ENCODE measurements at places on chromosomes 11 and 22.

DNA sequence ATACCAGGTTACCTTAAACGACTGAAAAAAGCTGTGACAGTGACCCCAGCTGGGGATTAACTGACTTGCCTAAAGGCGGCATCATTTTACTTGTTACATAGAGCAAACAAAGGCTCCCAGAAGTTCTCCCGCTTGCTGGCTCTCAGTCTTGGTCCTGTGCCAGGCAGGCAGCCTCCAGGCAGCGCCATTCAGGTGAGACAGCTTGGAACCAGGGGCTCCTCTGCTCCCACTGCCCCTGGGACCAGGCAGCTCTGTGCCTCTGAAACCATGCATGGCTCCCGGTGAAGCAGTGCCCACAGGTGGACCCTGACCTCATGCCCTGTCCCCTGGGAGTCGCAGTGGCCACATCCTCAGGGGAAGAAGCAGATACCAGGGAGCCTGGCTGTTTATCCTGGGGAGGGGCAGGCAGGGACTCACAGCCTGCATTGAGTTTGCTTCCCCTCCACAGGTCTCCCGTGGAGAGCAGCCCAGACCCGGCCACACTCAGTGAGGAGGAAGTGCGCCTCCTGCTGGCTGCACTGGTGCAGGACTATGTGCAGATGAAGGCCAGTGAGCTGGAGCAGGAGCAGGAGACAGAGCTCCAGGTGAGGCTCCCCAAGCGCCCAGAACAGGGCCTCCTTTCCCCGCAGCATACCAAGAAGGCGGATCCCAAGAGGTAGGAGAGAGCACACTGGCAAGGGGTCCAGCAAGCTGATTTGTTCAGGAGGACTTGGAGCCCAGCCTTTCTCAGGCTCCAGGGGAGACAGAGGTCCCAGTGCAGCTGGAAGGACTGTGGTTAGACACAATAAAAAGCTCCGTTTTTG, 15.6 kb upstream of the CYP2R1 start:
- peak; percentile 78 for DNase-seq

- peak; percentile 88 for DNase-seq
Observed at GRCh38 chr11:65468874-65469333, 29.9 kb upstream of the MALAT1 start.

GRCh38 chr22:39234472-39234787, 10.4 kb downstream of the PDGFB start:
- no peak for DNase-seq

DNA sequence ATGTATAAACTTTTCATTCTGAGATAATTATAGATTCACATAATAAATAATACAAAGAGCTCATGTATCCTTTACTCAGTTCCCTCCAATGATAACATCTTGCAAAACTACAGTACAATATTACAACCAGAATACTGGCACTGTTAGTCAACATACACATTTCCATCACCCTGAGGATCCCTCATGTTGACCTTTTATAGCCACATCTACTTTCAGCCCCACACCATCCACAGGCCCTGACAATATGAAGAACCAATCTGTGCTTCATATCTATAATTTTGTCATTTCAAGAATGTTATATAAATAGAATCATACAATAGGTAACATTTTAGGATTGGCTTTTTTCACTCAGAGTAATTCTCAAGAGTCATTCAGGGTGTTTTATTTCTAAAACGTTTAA, 115.5 kb downstream of the MRTFA start:
- DNase-seq = no peak

- no peak for DNase-seq
Observed at GRCh38 chr11:76083563-76084451, 122.5 kb downstream of the WNT11 start.

GRCh38 chr11:35101223-35101622, 37.7 kb upstream of the CD44 start:
- DNase-seq = no peak

- no peak for DNase-seq
Observed at GRCh38 chr11:45530776-45531175, 134.6 kb downstream of the CHST1 start.

DNA sequence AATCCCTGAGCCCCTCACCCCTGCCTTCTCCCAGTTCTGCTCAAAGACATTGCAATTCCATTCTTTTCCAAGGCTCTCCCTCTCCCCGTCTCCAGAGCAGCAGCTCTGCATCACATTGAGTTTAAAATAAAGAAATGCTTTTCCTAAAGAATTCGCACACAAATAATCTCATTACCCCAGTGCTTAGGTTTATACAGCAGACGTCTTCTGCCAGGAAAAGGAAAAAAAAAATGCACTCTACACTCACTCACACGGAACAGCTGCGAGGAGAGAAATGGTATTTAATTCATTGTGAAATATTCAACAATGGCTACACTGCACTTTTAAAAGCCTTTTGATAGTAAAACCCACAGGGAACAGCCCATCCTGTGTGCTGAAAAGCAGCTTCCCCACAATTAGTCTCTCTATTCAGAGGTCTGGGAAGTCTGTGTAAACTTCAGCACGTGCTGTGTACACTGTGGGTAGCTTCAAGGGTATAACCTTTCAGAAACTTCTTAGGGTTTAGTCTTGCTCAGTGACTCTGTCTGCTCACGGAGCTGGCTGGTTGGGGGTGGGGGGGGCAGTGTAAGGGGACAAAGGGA, 42.8 kb downstream of the ETS1 start:
- DNase-seq = no peak

- DNase-seq = no peak
Observed at GRCh38 chr11:134711588-134711987, 299.5 kb upstream of the B3GAT1 start.

GRCh38 chr11:126334659-126335462, 20.6 kb upstream of the ST3GAL4 start:
- DNase-seq = no peak

DNA sequence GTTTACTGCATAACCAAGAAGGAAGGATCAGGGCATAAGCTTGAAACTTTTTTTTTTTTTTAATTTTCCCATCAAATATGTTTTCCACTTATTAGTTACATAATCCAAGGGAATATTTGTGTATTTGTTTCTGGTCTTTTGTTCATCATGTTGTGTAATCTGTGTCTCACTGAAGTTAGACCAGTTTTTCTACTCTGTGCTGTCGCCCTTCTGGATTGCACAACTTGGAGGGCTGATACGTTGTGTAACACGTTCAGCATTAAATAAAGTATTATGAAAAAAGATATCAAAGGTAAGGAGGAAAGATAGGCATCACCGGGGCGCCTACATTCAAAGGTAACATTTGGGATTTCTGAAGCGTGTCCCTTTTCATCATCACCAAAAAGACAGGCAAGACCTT, 3.3 kb upstream of the E2F8 start:
- no peak for DNase-seq

GRCh38 chr11:26949846-26950245, 44.1 kb upstream of the FIBIN start:
- DNase-seq = no peak

- no peak for DNase-seq
Observed at GRCh38 chr11:119320240-119320775, 3.4 kb upstream of the MCAM start.

DNA sequence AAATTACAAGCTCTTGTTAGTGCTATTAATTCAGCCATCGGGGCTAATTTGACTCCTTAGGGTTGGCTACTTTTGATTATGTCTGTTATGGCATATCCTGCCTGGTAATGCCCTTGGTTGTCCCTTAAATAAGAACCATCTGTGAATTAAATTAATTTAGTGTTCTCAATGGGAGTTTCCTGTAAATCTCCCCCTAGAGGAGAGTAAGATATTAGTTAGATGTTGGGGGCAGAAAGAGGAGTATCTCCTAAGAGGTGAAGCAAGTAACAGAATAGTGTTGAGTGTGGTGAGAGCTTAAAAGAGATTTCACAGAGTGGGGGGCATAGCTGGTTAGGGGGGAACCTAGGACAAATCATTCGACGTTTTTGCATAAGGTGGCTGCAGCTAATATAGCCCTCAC, 1126.9 kb downstream of the JRKL start:
- no peak for DNase-seq

GRCh38 chr22:22737590-22737989, 93.2 kb downstream of the GGTLC2 start:
- DNase-seq = no peak

- no peak for DNase-seq
Observed at GRCh38 chr11:44454666-44455065, 110.8 kb upstream of the CD82 start.

- DNase-seq = no peak
Observed at GRCh38 chr11:121930004-121930965, 185.7 kb downstream of the BLID start.

- DNase-seq = no peak
Observed at GRCh38 chr11:70314730-70315129, 44.2 kb downstream of the PPFIA1 start.

DNA sequence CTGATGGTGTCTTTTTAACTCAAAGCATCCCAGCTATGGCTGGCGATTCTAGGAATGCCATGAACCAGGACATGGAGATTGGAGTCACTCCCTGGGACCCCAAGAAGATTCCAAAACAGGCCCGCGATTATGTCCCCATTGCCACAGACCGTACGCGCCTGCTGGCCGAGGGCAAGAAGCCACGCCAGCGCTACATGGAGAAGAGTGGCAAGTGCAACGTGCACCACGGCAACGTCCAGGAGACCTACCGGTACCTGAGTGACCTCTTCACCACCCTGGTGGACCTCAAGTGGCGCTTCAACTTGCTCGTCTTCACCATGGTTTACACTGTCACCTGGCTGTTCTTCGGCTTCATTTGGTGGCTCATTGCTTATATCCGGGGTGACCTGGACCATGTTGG, 20.1 kb downstream of the KCNJ5 start:
- no peak for DNase-seq

DNA sequence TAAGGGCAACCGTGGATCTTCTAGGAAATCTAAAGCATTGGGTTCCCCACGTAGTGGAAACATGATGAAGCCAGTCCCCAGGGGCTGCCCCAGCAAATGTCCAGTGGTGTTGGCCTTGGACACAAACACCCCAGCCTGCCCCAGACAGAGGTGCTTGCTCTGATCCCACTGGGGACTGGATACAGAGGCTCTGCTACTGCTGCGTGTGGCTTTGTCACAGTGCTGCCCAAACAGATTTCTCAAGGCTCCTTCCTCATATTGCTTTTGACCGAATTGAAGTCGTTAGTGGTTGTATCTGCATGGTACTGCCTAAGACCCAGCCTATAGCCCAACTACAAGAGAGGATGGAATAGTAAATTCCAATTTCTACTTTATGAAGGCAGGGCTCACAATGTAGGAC, 40.1 kb upstream of the CD44 start:
- no peak for DNase-seq

DNA sequence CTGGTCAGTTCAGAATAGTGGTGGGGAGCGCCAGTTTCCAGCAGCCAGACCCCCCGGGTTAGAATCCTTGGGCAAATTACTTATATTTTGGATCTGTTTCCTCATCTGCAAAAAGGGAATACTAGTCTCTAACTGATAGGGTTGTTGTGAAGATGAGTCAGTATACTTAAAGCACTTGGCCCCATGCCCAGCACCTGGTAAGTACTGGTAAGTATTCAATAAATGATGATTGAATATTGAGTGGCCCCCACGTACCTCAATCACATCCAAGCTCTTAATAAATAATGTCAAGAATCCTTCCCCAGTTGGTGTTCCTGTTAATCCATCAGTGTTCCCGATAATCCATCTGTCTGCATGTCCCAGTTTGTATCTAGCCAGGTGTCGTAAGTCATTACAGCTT, 12.1 kb downstream of the ACP2 start:
- peak; percentile 37 for DNase-seq

DNA sequence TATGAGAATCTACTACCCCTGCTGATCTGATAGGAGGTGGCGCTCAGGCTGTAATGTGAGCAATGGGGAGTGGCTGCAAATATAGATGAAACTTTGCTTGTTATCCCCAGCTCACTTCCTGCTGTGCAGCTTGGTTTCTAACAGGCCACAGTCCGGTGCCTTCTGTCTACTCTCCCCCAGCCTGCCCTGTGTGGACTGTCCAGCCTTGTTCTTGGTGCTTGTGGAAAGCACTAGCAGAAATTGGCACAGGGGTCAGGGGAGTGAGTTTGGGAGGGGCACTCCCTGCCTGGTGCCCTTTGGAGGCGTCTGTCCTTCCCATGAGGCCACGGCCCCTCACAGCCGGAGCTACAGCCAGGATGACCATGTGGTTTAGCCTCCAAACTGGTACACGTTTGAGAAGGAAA, 14.3 kb downstream of the MOV10L1 start:
- no peak for DNase-seq

DNA sequence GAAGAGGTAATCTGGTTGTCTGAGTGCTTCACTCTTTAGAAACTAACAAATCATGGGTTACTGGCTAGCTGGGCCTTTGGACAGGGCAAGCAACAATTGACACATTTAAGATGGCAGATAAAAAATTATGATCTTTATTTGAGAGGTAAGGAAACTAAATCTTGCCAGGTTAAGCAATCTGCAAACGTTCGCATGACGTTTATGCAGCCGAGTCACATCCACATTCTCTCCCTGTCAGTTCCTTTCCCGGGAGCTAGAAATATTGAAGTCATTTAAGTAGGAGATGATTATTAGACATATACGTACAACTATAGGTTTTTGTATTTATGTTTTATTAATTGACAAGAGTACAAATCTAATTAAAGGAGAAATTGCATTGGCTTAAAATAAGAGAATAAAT, 57.4 kb upstream of the RCN1 start:
- no peak for DNase-seq

DNA sequence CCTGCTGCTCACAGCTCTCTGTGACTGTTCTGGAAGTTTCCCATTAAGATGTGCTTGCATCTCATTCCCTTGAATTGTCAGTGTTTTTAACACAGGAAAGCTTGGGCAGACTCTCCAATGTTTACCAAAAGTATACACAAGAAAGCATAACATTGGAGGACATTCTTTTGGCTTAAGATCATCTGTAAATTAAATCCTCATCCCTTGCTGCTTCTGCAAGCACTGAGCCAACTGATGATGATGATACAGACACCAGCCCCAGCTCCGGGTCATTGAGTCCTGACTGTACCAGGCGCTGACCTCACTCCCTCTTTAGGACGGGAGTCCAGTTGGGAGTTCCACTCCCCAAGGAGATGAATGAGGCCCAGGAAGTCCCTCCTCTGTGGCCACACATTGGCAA, 23.8 kb downstream of the CD82 start:
- no peak for DNase-seq

DNA sequence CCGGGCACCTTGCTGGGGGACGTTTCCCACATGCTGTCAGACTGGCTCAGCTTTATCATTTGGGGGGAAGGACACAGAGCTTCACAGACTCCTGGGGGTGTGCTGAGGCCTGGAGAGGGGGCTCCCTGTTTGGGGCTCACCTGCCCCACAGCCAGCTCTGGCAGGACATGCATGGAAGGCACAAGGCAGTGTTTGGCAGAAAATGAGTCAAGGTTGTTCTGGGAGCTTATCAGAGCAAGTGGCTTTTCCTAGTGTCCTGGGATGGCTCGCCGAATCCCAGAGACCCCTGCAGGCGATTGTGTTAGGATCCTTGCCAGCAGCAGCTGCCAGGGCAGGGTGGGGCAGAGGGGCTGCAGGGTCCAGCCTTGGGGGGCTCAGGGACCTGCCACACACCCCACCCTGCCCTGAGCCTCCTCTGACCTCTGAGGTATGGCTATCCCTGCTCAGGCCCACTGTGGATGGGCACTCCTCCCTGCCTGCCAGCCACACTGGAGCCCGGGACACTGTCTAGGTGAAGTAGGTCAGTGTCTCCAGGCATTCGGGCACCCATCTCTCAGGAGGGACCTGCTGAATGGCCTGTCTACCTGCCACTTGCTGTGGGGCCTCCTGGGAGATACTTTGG, 1323.0 kb downstream of the BRD1 start:
- DNase-seq = no peak
